Left ventricle myocardium inferior (tissue), 1 donor: ENCODE measurements at places on chromosomes 2 and 18.

DNA sequence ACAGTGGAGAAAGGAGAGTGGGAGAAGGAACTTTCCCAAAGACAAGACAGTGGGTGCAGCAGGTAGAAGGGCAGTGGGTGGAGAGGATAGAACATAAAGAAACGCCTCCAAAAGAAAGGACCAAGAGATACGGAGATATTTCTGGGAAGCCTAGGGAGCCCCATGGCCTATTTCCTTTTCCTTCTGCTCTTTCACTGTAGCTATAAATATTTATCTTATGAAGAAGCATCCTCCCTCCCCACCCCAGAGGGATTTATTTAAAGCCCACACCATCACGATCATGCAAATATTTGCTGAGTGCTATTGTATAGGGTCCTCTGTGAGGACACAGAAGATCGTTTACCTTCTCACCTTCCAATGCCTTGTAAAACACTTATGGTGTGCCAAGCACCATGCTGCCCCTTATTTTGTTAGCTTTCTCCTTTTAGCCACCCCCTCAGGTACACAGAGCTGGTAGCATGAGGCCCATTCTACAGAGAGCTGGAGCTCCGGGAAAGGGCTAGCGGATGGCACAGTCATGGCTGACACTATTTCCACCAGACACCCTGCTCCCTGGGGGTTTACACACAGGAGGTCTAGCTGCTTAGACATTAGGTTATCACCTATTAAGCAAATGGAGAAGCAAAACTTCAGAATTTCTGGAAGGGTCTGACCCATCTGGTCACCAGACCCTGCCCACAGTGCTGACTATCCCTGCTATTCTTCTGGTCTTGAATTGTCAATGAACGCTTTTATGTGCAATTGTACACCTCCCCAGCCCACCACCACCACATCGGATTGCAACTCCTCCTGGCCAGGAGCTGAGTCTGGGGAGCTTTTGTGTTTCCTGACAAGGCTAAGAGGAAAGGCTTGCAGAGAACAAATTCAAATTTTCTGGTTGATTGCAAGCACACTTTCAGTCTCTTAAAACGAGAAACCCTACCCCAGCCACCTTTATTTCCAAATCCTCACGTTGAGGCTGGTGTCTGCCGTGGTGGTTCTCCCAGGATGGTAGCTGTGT is 91.8 kb upstream of the KLF7 start:
- DNase-seq = no peak

- no peak for DNase-seq
These were observed 16.1 kb downstream of the MAPRE3 start for GRCh38 chr2:26986576-26986975.

GRCh38 chr2:143532061-143532460 is 402.8 kb downstream of the ARHGAP15 start:
- DNase-seq = no peak

DNA sequence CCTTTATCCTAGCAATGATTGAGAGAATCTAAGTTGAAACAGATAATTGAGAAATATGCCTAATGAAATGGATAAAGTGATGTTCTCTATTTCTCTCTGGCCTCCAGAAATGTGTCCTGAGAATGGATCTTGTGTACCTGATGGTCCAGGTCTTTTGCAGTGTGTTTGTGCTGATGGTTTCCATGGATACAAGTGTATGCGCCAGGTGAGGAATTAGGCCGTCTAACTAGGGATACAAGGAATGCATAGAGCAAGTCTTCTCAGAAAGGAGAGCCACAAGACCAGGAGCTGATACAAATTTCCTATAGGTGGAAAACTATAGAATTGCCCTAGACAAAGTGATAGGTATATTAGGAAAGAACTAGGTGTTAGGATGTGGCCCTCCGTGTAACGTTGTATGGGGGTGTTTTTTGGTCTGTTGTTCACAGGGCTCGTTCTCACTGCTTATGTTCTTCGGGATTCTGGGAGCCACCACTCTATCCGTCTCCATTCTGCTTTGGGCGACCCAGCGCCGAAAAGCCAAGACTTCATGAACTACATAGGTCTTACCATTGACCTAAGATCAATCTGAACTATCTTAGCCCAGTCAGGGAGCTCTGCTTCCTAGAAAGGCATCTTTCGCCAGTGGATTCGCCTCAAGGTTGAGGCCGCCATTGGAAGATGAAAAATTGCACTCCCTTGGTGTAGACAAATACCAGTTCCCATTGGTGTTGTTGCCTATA is 592 bp upstream of the CAD start:
- DNase-seq = no peak

DNA sequence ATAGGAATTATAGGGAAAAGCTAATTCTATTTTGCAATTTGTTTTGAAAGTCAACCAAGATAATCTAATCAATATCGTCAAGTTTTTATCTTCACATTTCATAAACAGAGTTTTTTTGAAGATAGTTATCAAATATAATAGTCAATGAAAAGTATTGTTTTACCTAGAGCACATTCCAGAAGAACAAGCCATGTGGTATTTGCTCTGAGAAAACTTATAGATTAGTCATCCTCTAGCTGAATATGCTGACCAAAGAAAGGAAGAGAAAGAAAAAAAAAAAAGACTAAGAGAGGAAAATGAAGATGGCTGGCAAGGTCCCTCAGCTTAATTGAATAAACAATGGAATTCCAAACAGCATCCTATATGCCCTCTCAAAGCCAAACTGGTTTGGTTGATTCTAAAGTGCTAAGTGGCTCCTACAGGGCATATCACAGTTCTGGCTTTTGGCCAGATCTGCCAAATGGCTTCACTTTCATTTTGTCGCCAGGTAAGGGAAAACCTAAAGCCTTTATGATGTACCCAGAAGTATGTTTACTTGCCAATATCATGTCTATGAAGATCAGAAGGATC is 132.6 kb downstream of the VWC2L start:
- DNase-seq = no peak

GRCh38 chr2:50729306-50730049 is 302.5 kb downstream of the NRXN1 start:
- DNase-seq = no peak
